ENCODE measurements at places on chromosomes 7 and 10. TPM values are rescaled to one million over a fixed set of nuclear protein-coding genes. Genes with fewer than 3 reads are reported as not detected.

The OR2A42 gene
- not detected for total RNA-seq

The NPTX2 gene
- 0.46 TPM for total RNA-seq

The CHST3 gene
- 13.7 TPM for total RNA-seq

The FKBP6 gene
- total RNA-seq: 1.5 TPM

The CDK14 gene
- total RNA-seq: 117 TPM

The POLR2J2 gene
- total RNA-seq: 6.9 TPM

The FAM180A gene
- 2.1 TPM for total RNA-seq

The CPEB3 gene
- total RNA-seq: 4.3 TPM

The EGFR gene
- total RNA-seq: 78.7 TPM

The CPN1 gene
- not detected for total RNA-seq

The GPR146 gene
- total RNA-seq: 14.4 TPM

The STEAP1B gene
- 1.5 TPM for total RNA-seq

The DOCK4 gene
- 59.2 TPM for total RNA-seq

The NEBL gene
- 74.7 TPM for total RNA-seq

The UCMA gene
- total RNA-seq: 0.91 TPM

The TET1 gene
- 1.3 TPM for total RNA-seq

The ADRA2A gene
- 0.37 TPM for total RNA-seq

The PDE1C gene
- 10.3 TPM for total RNA-seq

The ICA1 gene
- total RNA-seq: 54.6 TPM

The UPK3B gene
- total RNA-seq: 3.6 TPM

The SORBS1 gene
- 68.5 TPM for total RNA-seq

The SUN1 gene
- total RNA-seq: 133 TPM

The EGR2 gene
- 0.82 TPM for total RNA-seq

The FKBP9 gene
- 117 TPM for total RNA-seq

The ASB10 gene
- not detected for total RNA-seq

The LIPF gene
- not detected for total RNA-seq

The GIMAP8 gene
- 25.0 TPM for total RNA-seq

The CNOT4 gene
- 61.4 TPM for total RNA-seq

The GIMAP2 gene
- total RNA-seq: 14.1 TPM
